ENCODE measurements at places on chromosomes 7 and 10.

DNA sequence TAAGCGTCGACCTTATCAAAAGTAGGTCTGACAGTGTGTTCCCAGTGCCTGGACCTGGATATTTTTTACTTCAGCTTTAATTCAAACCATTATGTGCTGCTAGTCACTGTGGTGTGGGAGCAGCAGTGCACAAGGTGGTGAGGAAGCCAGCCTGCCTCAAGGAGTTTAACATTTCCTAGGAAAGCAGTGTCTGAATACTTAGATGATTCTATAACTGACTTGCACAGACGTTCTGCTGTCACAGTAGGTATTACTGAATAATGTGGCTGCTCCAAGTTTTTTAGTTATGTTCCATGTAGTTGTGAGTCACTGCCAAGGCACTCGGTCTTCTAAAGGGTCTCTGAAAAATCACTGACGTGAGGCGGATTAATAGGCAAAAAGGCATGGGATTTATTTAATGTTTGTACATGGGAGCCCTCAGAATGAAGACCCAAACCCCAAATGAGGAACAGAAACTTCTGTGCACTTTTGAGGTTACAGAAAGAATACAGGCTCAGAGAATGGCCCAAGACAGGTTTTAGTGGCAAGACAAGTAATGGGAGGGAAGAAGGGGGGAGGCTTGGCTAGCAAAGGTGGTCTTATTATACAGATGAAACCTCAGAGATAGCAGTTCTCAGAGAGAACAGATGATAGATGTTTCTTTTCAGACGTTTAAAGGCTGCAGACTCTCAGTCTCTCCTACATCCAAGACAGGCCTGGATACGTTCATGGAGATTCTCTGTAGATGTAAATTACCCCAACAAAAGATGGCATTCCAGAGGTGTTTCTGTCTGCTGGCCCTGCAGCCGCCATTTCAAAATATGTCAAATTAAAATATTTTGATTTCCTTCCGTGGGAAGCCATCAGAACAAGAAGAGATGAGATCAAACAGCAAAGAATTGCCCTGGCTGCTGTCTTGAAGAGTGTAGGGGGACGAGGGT lies 209.3 kb downstream of the SDK1 start:
- no peak for DNase-seq

GRCh38 chr10:100612601-100613595 lies 77.2 kb downstream of the HIF1AN start:
- DNase-seq = no peak

- DNase-seq = no peak
These were observed 548.5 kb upstream of the FOXK1 start for GRCh38 chr7:4133491-4134044.

GRCh38 chr10:111600772-111601171 lies 523.9 kb downstream of the ADRA2A start:
- no peak for DNase-seq

- no peak for DNase-seq
These were observed 150.2 kb upstream of the AUTS2 start for GRCh38 chr7:69448071-69448470.
